ENCODE measurements at places on chromosomes 4 and X.

DNA sequence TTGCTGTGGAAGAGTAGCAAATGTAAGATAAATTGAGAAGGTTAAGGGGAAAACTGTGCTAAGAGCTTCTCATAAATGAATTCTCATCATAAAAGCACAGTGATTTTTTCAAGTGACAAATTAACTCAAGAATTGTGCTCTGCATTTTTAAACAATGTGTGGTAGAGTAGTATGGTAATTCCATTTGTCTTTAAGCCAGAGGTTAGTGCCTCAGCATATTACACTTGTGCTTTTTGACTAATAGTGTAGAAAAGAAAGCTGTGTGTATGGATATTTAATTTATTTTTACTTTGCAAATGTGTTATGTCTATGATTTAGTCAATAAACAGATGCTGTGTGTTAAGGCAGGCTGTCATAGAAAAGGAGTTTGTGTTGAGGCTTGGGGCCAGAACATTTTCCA, 61.0 kb downstream of the FHIP1A start:
- peak; percentile 14 for DNase-seq

GRCh38 chr4:157564218-157564617, 343.7 kb downstream of the GRIA2 start:
- DNase-seq: no peak

DNA sequence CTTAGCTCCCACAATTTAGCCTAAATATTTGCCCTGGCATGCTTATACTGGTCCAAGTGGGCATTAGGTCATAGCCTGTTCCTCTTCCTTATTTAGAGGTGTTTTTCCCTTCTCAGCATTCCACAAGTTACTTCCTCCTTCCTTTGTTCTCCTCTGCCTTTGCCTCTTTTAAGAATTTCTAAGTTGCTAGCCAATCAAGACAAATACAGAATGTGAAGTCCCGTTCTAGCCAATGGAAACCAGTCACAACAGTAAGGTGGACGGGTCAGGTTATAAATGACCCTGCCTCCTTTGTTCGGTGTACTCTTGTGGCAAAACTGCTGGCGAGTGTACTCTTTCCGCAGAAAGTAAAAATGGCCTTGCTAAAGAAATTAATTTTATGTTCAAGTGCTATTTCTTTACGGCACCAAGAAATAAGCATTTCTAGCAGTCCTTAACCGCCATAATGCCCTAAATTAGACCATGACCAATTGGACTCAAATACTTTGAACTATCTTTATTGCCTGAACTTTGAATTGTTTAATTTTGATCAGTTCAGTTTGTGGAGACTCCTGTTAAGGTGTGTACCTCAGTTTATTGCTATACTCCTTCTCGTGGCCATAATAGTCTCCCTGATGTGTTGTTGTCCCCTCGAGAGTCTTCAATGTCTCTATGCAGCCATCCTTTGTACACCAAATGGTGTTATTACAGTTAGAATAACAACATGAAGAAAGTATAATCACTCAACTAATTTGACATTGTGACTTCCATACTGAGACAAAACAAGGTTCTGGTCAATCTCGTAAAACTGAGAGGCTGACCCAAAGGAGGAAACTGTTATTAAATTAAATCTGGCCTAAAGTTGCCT, 1.6 kb upstream of the HADH start:
- DNase-seq: peak; percentile 84

- DNase-seq: no peak
These were observed 23.4 kb upstream of the HTRA3 start for GRCh38 chr4:8245884-8246833.

- DNase-seq: no peak
These were observed 75.0 kb upstream of the SORBS2 start for GRCh38 chr4:185886832-185887524.

GRCh38 chr4:78517050-78517652, 34.4 kb upstream of the ANXA3 start:
- peak; percentile 50 for DNase-seq

GRCh38 chr4:75881476-75881875, 20.8 kb downstream of the PPEF2 start:
- no peak for DNase-seq

Data from kidney tubule cell (primary cell).